ENCODE measurements at places on chromosomes 11 and 22.
A peak's percentile ranks its signal among the peaks of the same experiment; 100 is the strongest.

- no peak for DNase-seq
Observed at GRCh38 chr22:47071078-47071806, 308.8 kb downstream of the TBC1D22A start.

- DNase-seq: no peak
Observed at GRCh38 chr11:47716692-47717091, 1.5 kb upstream of the AGBL2 start.

DNA sequence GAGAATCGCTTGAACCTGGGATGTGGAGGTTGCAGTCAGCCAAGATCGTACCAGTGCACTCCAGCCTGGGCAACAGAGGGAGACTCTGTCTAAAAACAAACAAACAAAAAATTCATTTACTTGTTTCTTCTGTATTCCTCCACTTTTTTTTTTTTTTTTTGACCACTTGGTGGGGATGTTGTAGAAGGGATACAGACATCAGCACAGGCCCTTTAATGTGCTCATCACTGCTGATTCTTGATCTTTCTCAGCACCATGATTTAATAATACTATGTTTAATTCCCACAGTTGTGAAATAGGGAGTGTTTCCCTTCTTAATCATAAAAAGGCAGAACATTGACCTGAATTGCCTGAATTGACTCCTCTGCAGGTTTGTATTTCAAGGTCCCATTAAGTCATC lies 4.5 kb downstream of the TTC9C start:
- no peak for DNase-seq

- no peak for DNase-seq
Observed at GRCh38 chr11:27672836-27673464, 27.3 kb downstream of the BDNF start.

- no peak for DNase-seq
Observed at GRCh38 chr11:69113646-69114340, 41.9 kb upstream of the SMIM38 start.

- no peak for DNase-seq
Observed at GRCh38 chr22:19177164-19178064, 1.1 kb downstream of the SLC25A1 start.

GRCh38 chr11:120068114-120068573 lies 69.8 kb downstream of the TRIM29 start:
- no peak for DNase-seq

DNA sequence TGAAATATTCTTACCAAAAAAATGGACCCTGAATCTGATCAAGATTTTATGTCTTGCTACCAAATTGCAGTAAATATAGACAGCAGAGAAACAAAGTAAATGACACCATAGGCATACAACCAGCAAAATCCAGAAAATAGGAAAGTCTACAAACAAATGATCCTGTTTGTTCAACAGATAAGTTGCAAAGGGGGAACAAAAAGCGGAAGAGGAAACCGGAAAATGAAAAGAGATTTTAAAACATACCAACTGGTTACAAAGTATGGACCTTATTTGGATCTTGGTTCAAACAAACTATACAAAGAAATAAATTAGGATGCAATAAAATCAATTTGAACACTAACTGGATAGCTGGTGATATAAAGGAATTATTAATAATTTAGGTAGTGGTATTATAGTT lies 92.0 kb downstream of the TMPRSS5 start:
- no peak for DNase-seq

GRCh38 chr11:123188508-123189165 lies 6.4 kb downstream of the CLMP start:
- DNase-seq: no peak

GRCh38 chr11:74055938-74056337 lies 47.1 kb upstream of the UCP3 start:
- no peak for DNase-seq

GRCh38 chr22:38788846-38789245 lies 5.1 kb downstream of the DNAL4 start:
- no peak for DNase-seq

DNA sequence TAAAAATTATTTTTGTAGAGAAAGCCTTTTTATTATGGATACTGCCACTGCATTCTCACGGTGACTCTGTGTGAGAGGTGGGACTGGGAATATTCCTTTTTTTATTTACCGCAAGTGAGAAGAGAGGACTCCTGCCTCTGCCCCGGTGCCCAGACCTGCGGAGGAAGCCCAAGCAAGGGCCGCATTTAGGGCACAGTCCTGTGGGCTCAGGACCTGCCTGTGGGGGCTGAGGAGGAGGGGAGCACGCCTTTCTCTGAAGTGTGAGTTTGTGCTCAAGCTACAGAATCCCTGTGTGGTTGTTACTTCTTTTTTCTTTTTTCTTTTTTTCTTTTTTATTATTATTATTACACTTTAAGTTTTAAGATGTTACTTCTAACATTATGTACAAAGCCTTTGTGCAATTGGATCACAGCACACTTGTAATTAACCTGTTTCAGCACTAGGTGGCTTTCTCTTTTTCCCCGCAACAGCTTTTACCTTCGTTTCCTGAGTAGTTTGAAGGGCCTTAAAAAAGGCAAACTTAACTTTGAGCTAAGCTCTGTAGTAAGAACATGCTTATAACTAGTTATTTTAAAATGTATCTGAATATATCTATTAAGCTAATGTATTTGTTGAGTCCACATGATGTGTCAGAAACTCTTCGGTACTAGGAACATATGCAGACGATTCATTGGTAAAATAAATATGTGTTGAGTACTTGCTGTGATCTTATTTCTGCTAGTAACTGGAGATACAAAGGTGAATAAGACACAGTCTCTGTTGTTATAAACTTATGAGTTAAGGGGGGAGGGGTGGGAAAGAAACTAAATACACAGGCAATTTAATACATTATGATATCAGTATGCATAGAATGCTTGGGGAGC lies 18.3 kb downstream of the AMOTL1 start:
- no peak for DNase-seq

DNA sequence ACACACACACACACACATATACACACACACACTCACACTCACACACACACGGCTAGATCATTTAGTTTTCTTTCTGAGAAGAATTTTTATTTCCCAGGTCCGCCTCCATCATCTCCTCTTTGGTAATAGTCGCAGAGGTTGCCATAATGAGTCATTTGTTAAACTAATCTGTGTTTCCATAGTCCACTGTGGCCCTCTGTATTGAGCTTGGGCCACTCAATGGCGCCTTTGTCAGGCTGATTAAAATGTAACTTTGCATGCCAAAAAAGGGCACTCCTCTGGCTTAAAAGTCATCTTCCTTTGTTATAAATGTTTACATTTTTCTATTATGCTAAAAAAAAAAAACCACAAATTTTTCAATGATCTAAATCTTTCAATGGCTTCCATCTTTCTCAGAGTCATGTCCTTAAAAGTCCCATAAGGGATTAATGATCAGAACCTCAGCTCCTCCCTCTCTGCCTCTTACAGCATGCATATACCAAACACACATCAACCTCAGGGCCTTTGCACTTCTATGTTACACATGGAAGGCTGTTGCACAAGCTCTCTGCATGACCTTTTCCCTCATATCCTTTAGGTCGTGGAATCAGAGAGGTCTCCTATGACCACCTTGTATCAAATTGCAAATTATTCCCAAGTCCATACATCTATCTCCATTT lies 35.3 kb downstream of the EHF start:
- no peak for DNase-seq

- DNase-seq: no peak
Observed at GRCh38 chr11:102061276-102061675, 14.0 kb downstream of the CFAP300 start.

GRCh38 chr11:93822359-93822758 lies 28.1 kb downstream of the VSTM5 start:
- no peak for DNase-seq

- no peak for DNase-seq
Observed at GRCh38 chr11:97364047-97364446, 974.2 kb downstream of the JRKL start.

GRCh38 chr22:49429066-49429465 lies 398.6 kb downstream of the BRD1 start:
- no peak for DNase-seq

- no peak for DNase-seq
Observed at GRCh38 chr11:75583718-75584658, 21.9 kb downstream of the SERPINH1 start.

GRCh38 chr11:65170058-65170534 lies at the start of gene SPDYC:
Gene SPDYC, plus strand, starts transcription at chr11:65170233. Its CDS starts 1,125 bp downstream, at chr11:65171358.
- DNase-seq: no peak

GRCh38 chr11:84564180-84564866 lies 1062.8 kb downstream of the DLG2 start:
- DNase-seq: no peak

DNA sequence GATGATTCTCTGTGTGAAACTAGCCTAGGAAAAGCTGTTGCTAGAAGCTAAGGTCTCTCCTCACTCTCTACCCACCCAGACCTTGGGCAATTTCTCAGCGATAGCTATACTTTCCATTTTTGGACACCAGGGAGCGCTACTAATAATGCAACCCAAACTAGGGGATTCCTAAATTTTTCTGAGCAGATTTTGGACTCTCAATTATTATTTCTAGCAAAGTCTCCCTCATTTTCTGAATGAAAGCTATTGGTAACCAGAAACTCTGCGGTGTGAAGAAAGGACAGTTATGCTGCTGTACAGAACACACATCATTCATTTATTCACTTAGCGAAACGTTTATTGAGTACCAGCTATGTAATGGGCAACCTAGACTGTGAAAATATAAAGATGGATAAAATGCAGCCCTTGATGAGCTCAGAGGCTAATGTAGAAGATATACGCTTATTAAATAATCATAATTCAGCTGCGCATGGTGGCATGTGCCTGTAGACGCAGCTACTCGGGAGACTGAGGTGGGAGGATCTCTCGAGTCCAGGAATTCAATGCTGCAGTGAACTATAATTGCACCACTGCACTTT lies 6.1 kb upstream of the STIM1 start:
- DNase-seq: no peak

- DNase-seq: no peak
Observed at GRCh38 chr22:34294986-34295385, 374.7 kb upstream of the LARGE1 start.

DNA sequence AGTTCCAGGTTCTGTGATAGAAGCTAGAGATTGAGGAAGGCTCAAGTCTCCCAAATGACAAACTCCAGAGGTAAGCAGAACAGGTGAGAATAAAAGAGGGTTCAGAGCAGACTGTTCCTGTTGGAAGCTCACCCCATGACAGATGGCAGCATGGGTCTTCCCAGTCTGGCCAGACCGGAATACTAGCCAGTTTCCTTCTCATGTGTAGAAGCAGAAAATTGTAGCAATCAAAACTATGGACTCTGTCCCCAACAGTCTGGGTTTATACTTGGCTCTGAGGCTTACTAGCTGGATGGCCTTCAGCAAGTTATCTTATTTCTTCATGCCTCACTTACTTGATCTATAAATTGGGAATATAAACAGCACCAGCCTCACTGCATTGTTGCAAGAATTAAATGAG lies 494.8 kb downstream of the MN1 start:
- DNase-seq: no peak

DNA sequence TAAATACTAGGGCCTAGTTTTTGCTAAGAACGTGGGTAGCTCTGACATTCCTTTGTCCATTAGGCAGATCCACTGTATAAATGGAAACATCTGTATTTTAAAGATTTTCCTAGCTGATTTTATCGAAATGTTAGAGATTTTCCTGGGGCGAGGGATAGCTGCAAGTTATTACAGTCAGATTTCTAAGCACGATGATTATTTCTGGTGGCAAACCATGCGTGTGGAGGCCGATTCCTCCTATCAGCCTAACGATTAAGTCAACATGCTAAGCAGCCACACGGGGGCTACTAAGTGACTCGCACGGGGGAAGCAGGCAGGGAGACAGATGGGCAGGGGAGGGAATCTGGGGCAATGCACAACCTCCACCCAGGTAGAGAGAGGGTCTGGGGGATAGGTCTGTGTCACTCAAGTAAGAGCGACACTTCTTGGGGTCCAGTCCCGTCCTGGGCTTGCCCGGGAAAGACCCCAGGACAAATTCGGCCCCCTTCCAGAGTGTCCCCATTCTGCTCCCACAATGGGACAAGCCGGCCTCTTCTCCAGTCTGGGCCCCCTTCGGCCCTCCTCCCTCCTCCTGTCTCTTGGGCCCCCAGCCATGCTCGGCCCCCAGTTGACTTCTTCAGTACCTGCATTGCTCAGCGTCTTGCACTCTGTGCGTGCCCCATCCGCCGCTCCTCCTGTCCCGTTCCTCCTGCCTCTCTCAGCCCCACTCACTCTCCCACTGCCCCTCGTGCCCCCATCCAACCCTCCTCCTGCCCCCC lies 571 bp downstream of the C11orf24 start:
- DNase-seq: peak; percentile 38

DNA sequence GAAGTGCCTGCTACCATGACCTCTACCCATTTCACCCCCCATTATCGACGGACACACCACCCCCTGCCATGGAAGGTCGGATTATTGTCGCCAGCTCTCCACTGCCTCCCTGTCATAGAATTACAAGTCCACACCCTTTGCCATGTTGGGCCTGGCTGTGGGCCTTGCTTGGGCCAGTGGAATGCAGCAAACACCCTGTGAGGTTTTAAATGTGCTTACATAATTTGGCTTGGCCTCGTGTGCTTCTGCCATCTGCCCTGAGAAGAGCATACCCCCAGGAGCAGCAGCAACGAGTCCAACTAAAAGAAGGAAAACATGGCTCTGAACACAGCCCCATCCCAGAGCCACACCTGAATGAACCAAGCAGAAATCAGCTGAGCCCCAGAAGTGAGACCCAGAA lies 94.1 kb upstream of the PRDM11 start:
- no peak for DNase-seq

DNA sequence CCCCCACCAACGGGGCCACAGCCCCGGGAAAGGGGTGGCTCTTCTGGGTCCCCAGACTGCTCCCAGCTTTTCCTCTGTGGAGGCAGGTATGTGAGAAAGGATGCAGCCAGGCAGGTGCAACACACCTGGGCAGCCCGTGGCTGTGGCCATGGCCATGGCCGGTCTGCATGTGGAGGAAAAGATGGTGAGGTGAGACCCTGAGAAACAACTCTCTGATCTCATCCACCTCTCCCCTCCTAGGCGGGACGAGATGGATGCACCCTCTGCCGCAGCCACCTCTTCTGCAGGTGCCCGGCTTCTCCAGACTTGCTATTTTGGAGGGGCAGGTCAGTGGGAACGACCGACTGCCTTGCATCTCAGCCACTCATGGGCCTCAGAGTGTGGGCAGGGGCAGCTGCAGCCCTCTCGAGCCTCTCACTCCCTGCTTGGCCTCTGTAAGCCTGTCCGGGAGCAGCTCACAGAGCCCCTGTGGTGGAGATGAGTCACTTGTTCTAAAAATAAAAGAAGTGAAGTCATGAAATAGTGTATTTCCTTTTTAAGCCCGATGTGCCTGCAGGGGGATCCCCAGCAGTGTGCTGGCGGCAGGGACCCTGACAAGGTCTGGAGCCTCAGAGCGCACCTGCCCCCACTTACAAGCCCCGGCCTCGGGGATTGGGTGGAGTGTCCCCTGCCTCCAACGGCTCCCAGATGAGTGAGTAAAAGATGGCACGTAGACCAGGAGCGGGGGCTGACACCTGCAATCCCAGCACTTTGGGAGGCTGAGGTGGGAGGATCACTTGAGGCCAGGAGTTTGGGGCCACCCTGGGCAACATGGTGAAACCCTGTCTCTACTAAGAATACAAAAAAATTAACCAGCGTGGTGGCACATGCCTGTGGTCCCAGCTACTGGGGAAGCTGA lies 10.7 kb downstream of the SMIM38 start:
- peak; percentile 46 for DNase-seq
